ENCODE measurements at places on chromosomes 16 and 17.

- peak; percentile 50 for DNase-seq
Measured at GRCh38 chr17:31595666-31596381, 204.3 kb downstream of the RAB11FIP4 start.

DNA sequence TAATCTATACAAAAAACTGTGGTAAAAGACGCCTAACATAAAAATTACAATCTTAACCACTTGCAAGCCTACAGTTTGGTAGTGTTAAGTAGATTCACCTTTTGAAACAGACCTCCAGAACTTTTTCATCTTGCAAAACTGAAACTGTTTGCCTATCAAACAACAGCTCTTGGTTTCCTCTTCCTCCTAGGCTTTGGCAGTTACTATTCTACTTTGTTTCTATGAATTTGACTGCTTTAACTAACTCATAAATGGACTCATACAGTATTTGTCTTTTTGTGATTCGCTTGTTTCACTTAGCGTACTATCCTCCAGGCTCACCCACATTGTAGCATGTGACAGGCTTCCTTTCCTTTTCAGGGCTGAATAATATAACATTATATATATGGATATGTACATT lies 97.0 kb downstream of the PRKCA start:
- DNase-seq: no peak

GRCh38 chr16:77599793-77600415 lies 122.4 kb upstream of the NUDT7 start:
- peak; percentile 62 for DNase-seq

GRCh38 chr17:39209317-39210092 lies 9.4 kb downstream of the RPL19 start:
- peak; percentile 91 for DNase-seq

Measured in GM23248 (cell line).